ENCODE measurements at places on chromosomes 4 and X.

DNA sequence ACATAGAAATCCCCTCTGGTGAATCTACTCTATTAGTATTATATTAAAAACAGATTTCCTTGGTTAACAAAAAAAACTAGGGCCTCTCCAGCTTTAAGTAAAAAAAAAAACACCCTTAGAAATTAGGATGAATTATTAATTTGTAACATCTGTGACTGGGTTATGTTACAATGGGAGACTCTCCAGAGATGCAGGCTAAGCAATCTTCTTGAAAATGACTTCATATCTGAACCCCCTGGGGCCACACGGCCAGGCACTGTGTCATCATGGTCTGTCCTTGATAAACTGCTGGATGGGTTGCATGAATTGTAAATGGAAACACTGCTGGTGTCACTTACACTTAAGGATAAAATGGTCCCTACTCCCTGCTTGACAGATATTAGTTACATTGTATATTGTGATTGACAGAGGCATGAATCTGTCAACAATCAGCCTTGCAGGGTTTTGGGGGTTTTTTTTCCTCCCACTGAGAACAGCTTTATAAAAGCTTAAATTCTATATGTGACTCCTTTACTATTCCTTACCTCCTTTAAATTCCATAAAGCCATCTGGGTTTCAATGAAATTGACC lies 49.1 kb downstream of the PRKG2 start:
- DNase-seq = peak; percentile 21

- DNase-seq = peak; percentile 5
Observed at GRCh38 chr4:31613946-31614623, 893.9 kb downstream of the PCDH7 start.

- DNase-seq = no peak
Observed at GRCh38 chrX:66863721-66864120, 224.8 kb upstream of the EDA2R start.

GRCh38 chr4:81913427-81913879 lies 441.7 kb upstream of the RASGEF1B start:
- DNase-seq = peak; percentile 94

DNA sequence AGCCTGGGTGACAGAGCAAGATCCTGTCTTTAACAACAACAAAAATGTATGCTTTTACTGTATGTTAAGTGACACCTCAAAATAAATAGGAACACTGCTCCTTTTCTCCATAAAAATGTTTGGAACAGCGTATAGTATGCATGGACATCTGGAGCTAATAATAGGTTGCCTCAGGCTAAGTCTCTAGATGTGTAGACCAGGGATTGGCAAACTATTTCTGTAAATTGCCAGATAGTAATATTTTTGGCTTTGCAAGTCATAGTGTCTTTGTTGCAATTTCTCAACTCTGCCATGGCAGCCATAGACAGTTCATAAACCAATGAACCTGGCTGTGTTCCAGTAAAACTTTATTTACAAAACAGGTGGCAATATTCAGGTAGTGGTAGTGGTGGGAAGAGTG lies 76.6 kb upstream of the CBLL2 start:
- no peak for DNase-seq

DNA sequence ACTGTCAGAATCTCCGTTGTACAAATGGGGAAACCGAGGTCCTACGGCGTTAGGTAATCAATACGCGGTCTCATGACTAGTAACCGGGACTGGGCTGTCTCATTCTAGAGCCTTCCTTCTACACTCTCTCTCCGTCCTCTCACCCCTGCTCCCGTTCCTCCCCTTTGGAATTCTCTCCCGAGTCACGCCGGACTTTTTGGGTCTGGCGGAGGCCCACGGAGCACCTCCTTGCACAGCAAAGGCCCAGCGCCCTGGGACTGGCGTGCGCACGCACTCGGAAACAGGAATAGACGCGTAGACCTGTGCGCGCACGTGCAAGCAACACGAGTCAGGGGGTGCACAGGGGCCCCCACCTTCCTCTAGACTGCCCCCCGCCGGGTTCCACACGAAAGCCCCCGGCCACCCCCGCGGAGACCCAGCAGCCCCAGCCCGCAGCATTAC lies 361 bp downstream of the QDPR start:
- DNase-seq = peak; percentile 53

- no peak for DNase-seq
Observed at GRCh38 chr4:112077743-112078142, 67.5 kb upstream of the FAM241A start.

GRCh38 chr4:39305912-39306677 lies 60.1 kb downstream of the RFC1 start:
- DNase-seq = no peak

DNA sequence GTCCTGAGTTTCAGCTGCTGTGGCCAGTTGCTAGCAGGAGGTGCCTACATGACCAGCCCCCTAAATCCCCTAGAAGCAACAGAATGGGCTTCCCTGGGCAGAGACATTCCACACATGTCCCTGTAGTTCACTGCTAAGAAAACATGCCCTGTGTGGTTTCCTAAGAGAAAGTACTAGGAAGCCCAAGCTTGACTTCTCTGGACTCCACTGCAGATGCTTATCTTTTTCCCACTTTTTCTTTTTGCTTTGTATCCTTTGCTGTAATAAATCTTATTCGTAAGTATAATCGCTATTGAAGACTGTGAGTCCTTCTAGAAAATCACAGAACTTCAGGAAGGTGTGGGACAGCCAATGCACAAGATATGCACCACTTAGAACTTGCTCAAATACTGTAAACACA lies 15.6 kb downstream of the RPGR start:
- no peak for DNase-seq

DNA sequence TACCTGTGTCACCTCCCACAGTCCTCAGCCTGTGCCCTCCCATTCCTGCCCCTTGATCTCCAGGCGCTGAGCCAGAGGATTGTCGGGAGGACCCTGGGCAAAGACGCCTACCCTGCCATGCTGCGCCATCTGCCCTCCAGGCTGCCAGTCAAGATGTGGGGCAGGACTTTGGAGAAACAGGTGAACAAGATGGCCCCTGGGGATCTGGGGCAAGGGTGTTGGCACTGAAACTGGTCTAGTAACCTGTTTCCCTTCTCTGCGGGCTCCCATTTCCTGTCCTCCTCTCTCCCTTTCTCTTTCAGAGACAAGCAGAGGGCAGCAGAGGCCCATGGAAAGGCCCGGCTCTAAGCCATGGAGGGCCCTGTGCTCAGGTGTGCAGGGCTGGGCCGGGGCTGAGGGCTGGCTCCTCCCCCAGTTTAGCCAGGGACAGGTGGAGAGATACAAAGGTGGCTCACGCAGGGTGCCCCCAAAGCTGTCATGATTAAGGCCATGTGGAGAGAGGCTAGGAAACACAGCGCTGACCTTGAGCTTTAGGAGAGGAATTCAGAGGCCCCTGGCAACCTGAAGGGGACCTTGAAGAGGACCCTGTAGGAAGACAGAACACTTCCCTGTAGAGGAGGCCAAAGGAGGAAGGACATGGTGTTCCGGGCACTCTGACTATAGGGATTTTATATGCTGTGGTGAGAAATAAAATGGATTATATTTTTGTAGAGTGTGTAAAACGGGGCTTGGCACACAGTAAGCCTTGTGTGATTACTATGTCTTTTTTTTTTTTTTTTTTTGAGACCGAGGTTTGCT lies at the start of gene GLOD5:
Gene GLOD5, plus strand, starts transcription at position 74 of the 798 bp plus-strand sequence. Its CDS starts 44 bp downstream, at position 118.
- DNase-seq = peak; percentile 75

DNA sequence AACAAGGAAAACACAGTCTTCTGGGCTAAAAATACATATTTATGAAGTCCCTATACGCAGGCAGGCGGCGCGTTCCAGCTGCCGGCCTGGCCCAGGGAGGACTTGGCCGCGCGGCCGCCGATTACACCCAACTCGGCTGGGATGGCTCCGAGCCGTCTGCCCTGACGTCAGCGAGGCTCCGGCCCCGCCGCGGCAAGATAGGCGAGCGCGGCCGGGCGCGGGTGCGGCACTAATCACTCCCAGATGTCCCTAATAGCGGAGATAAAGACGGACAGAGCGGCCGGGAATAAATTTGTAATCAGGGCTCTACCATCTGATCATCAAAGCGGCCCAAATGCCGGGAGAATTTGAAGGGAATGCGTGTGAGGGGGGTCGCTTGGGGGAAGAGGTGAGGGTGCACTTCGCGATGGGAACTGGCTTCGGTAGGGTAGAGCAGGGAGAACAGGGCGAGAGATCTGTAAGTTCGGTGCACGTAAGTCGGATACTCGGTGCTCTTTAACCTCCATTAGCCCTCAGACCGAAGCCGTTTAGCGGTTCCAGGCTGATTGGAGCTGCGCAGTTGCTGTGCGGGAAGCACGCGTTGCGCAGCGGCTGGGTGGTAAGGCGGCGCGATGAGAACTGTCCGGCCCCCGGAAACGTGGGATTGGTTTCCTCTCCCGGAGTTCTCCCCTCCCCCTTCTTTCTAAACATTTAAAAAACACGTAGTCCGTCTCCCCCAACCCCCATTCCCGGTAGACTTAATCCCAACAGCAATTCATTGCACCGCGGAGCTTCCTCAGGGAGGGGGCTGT lies 7.7 kb downstream of the HAND2 start:
- peak; percentile 80 for DNase-seq

- peak; percentile 61 for DNase-seq
Observed at GRCh38 chrX:69032601-69033000, 132.7 kb downstream of the PJA1 start.

DNA sequence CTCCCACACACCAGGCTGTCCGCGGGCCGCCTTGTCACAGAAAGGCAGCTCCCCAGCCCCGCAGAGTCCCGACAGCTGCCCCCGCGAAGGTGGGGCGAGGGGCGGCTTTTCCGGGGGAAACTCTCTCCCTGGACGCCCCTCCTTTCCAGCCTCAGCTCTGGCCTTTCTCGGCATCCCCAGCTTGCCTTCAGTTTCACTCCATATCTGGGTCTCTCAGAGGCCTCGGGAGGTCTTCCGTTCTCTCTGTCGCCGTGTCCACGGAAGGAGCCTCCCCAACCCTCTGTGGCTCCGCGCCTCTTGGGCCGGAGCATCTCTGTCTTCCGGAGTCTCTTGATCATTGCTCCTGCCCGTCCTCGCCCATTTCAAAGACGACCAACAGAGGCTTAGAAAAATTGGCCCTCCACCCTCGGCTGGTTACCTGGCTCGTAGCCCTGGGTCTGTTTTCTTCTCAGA lies 6.1 kb upstream of the MSX1 start:
- peak; percentile 34 for DNase-seq

DNA sequence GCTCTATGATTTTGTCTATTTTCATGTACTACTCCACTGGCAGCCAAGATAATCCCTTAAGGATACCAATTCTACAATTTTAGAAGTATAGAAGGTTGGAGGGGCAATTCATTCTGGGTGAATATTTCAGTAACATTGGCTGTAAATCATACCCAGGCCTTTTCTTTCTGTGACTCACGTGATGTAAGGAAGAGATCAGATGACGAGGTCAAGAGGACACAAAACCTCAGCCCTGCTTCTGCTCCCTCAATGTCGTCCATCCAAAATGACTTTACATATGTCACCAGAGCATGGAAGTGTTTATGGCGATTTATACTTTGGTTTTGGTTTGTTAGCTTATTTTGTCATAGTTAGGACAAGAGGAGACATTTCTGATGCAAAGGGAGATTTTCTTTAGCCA lies 70.7 kb upstream of the SLC4A4 start:
- DNase-seq = no peak

- no peak for DNase-seq
Observed at GRCh38 chr4:169314906-169315305, 44.1 kb upstream of the SH3RF1 start.

DNA sequence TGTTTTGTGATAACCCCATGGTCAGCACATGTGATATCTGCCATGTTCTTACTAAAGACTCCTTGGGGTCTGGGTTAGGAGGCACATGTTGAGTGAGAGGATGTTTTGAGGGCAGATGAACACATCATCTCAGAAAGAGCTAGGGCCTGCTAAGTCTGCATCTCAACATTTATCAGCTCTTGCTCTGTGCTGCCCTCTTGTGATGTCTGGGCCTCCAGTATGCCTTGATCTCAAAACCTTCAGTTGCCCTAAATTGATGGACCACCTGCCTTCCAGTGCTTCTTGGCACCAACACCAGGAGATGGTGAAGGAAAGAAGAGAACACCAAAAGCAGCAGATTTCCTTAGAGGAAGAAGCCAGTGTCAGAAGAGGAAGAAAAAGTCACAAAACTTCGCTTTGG lies 22.5 kb downstream of the MID1 start:
- peak; percentile 68 for DNase-seq

- no peak for DNase-seq
Observed at GRCh38 chr4:139798456-139798855, 132.8 kb downstream of the MGST2 start.

DNA sequence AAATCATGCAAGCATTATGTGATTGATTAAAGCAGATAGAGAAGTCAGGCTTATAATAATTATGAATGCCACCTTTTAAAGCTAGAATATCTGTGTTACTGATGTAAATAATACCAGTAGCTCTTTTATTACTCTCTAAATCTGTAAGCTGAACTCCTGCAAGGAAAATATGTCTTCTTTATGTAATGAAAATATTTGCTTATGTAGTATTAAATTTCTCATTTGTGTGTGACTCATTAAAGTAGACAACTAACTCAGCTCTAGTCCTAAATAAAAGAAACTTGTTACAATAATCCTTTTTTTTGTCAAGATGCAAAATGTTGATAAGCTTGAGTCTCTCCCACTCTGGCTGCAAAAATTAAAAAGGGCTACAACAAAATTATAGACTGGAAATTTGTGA lies 137.7 kb upstream of the FAT1 start:
- DNase-seq = no peak

GRCh38 chr4:98522636-98523395 lies 135.6 kb downstream of the TSPAN5 start:
- DNase-seq = no peak

GRCh38 chr4:138909587-138909986 lies 106.0 kb upstream of the NOCT start:
- peak; percentile 37 for DNase-seq

DNA sequence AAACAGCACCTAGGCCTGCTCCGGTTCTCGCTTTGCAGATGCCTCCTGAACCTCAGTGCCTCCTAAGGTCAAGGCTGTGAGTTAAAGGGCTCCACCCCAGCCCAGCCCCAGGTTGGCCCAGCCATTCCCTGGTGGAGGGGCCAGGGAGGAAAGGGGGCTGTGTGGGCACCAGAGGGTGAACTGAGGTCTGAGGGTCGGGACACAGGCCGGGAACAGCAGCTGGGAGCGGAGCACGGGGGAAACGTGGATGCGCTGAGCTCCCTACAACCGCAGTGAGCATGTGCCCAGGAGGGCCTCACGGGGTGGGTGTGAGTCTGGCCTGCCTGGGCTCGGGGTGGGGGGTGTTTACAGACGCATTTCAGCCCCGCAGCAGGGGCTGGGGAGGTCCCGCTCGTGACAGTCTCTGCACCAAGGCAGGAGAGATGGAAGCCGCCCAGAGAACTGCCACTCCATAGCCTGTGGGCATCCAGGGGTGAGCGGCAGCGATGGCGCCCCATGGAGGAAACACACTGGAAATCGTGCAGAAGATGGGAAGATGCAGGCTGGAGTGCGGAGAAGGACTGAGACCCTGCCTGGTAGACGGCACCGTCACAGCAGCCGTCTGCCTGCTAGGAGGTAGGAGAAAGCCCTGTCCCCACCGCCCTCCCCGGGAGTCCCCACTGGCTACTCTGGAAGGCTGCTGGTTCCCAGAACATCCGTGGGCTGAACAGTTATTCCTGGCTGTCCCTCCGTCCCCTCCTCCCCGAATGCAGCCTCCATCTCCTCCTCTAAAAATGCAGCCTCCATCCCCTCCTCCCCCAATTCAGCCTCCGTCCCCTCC lies 9.9 kb upstream of the SLC25A6 start:
- no peak for DNase-seq

- DNase-seq = no peak
Observed at GRCh38 chr4:110933341-110933740, 310.5 kb upstream of the PITX2 start.

- DNase-seq = no peak
Observed at GRCh38 chr4:66590488-66591215, 920.4 kb upstream of the EPHA5 start.

Measured in mesendoderm (in vitro differentiated cells).